Naive B cell (primary cell): ENCODE measurements at places on chromosomes 2 and 18.

DNA sequence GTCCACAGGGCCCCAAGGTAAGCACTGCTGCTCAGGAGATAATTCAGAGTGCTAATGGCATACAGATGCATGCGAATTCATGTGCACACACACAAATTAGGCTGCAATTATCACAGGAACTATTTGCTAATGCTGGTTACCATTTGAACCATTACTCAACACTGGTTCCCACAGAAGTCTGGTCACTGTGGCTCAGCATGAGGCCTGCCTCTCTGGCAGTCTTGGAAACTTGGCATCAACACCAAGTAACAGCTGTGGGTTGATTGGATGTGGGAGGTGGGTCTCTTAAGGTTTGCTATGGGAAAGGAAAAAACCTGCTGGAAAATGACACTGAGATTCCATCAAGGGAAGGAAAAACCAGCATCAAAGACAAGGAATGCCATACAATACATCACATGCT lies 105.0 kb downstream of the CELF4 start:
- DNase-seq = no peak

DNA sequence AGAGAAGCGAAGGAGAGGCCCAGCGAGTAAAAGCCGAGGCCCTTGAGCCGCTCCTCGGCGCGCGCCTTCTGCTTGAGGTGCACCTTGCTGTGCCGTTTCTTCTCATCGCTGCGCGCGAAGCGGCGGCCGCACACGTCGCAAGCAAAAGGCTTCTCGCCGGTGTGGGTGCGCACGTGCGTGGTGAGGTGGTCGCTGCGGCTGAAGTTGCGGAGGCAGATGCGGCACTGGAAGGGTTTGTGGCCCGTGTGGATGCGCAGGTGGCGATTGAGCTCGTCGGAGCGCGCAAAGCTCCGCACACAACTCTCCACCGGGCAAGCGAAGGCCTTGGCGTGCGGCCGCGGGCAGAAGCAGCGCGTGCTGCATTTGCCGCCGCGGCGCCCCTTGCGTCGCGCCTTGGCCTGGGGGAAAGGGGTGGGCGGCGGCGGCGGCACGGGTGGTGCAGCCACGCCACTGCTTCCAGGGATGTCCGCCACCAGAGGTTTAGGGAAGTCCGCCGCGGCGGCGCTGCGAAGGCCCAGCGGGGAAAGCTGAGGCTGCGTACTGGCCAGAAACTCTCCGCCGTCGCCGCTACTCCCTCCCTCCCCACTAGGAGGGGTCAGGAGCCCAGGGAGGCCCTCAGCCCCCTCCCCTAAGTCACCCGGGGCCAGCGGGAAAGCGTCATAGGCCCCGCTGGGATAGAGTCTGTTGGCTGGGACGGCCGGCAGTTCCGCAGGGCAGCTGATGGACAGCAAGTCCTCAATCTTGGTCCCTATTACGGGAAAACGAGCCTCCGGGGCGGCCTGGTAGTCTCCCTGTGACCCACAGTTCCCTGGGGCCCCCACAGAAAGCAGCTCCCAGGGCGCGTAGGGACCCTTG lies 1.7 kb downstream of the EGR4 start:
- DNase-seq = no peak

DNA sequence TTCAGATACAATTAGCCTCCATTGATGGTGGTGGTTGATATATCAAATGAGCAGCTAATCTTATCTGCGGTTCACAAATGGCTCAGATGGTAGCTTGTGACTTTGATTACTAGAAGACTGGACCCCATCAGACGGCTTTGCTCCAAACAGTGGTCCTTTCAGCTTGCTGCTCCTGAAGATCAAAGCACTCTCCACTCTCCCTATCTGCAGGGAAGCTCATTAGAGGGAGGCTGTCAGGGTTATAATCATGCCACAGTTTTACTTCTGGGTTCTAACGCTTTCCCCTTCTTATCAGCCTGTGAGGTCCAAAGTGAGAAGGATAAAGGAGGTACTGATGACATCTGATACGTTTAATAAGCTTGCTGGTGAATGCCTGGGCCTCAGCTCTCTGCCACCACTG lies 247.1 kb upstream of the NT5C1B start:
- DNase-seq = no peak

DNA sequence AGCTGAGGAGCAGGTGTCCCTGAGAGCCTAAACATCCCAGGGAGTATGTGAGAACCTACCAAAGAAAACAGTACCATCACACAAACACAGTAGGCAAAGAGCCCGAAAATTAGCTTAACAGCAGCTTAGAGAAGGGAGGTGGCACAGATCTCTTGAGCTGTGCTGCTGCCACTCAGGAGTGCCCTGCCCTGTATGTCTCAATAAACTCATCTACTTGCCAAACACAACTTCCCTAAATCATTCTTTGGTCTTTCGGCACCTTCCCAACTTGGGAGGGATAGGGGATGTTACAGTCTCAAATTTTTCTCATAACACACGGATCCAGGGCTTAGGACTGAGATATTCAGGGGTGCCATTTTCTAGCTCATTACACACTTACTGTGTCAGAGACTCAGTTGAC lies 45.3 kb upstream of the C1D start:
- no peak for DNase-seq
